ENCODE measurements at places on chromosomes 3 and 15. TPM values are rescaled to one million over a fixed set of nuclear protein-coding genes. Genes with fewer than 3 reads are reported as not detected.

SLC30A4 gene
- 4.7 TPM for total RNA-seq

- DNase-seq: no peak
These were observed 16.0 kb downstream of the RUBCN start for GRCh38 chr3:197720694-197721093.

- DNase-seq: no peak
These were observed 7.1 kb downstream of the ISLR2 start for GRCh38 chr15:74137537-74137894.

GRCh38 chr3:141498598-141499223 lies 11.9 kb downstream of the RASA2 start:
- DNase-seq: peak; percentile 35

MCTP2 gene
- not detected for total RNA-seq

TRAT1 gene
- not detected for total RNA-seq

CFAP100 gene
- total RNA-seq: not detected

LTK gene
- total RNA-seq: 4.3 TPM

PPP1R14D gene
- total RNA-seq: not detected

DNA sequence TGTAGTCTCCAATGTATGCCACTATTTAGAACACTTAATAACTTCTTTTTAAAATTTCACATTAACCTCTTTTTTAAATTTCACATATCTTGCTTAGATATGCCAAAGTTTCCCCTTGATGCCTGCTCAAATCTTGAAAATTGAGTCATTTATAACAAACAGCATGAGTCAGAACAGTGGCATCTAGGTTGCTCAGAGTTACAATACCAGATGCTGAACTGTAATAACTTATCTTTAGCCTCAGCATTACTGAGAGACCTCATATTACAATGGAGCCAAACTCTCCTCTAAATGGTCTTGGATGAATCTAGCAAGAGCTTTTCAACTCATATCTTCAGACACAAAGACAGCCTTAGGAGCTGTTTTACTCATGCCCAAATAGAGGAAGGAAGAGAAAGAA lies 439.3 kb upstream of the ARPP21 start:
- DNase-seq: peak; percentile 87

DNA sequence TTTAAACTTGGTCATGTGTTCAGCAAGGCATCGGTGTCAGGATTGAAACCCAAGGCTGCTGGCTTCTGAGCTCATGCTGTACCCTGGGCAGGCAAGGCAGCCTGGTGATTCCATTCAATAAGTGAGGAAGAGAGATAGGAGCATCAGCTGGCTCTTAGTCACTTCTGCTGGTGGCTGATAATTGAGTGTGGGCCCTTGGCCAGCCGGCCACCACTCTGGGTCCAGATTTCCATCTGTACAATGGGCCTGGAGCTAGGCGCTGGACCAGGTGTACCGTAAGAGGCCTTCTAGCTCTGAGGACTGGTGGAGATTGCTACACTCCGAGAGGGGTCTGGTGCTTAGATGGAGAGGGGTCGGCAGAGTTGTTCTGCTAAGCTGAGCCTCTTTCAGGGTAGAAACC lies 4.3 kb downstream of the CD276 start:
- peak; percentile 46 for DNase-seq

- peak; percentile 44 for DNase-seq
These were observed 801 bp upstream of the NGRN start for GRCh38 chr15:90264671-90265070.

DNA sequence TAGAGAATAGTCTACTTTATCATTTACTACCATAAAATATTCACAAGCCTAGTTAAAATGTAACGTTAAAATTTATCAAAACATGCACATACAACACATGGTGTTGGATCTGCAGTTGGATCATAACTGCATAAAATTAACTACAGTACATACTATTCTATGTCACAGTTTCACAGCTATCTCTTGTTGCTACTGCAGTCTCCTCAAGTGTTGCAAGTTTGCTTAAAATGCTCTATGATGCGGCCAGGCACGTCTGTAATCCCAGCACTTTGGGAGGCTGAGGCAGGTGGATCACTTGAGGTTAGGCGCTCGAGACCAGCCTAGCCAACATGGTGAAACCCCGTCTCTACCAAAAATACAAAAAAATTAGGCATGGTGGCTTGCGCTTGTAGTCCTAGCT lies 10.3 kb downstream of the PPP1R2 start:
- no peak for DNase-seq

PRICKLE2 gene
- 6.9 TPM for total RNA-seq

LMAN1L gene
- total RNA-seq: not detected

CATSPER2 gene
- 0.60 TPM for total RNA-seq

DNA sequence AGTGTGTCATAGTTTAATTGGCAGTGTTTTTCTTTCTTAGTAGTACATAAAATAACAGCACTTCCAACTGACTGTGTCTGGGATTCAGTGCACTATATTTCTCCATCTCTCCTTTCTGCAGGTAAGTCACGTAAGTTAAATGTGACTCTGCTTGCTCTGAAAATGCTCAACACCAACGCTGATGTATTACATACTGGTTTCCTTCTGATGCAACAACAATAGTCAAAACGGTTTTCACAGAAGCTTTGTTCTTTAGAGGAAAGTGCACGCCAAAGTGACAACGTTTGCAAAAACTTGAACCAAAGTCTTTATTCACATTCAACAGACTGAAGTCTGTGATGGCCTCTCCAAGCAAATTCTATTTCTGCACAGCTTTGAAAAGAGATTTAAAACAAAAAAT lies 707.1 kb upstream of the CFAP20DC start:
- no peak for DNase-seq

GP9 gene
- total RNA-seq: not detected

- peak; percentile 52 for DNase-seq
These were observed 205.9 kb downstream of the MBNL1 start for GRCh38 chr3:152474585-152474984.

- DNase-seq: no peak
These were observed 81.6 kb downstream of the ST6GAL1 start for GRCh38 chr3:187011915-187012314.

All from A172 (cell line).